ENCODE measurements at places on chromosomes 1 and 21.

- no peak for DNase-seq
These were observed 1695.3 kb downstream of the BRINP3 start for GRCh38 chr1:188782220-188782841.

- DNase-seq = no peak
These were observed 78.4 kb upstream of the S1PR1 start for GRCh38 chr1:101158424-101158823.

DNA sequence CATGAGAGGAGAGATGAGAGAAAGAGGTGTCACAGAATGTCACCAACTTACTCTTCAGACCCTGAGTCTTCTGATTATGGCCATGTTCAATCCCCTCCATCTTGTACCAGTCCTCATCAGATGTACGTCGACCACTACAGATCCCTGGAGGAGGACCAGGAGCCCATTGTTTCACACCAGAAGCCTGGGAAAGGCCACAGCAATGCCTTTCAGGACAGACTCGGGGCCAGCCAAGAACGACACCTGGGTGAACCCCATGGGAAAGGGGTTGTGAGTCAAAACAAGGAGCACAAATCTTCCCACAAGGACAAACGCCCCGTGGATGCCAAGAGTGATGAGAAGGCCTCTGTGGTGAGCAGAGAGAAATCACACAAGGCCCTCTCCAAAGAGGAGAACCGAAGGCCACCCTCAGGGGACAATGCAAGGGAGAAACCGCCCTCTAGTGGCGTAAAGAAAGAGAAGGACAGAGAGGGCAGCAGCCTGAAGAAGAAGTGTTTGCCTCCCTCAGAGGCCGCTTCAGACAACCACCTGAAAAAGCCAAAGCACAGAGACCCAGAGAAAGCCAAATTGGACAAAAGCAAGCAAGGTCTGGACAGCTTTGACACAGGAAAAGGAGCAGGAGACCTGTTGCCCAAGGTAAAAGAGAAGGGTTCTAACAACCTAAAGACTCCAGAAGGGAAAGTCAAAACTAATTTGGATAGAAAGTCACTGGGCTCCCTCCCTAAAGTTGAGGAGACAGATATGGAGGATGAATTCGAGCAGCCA lies 8.0 kb downstream of the ELOA start:
- no peak for DNase-seq

DNA sequence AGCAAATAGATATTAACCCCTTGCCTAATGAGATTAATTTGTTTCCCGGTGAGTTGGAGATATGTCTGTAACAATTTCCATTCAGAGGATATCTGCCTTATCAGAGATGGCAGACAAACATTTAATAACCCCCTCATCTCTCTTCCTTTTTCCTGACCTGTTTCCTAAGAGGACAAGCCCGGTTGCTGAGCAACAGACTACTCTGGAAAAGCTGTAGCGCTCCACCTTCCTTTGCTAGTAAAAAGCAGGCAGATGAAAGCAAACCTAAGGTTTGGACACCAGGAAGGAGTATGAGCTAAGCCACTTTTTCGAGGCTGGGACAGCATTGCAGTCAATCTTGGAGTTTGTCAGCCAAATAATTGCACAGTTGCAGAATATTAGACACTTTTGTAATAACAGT lies 82.4 kb downstream of the RGS21 start:
- no peak for DNase-seq

DNA sequence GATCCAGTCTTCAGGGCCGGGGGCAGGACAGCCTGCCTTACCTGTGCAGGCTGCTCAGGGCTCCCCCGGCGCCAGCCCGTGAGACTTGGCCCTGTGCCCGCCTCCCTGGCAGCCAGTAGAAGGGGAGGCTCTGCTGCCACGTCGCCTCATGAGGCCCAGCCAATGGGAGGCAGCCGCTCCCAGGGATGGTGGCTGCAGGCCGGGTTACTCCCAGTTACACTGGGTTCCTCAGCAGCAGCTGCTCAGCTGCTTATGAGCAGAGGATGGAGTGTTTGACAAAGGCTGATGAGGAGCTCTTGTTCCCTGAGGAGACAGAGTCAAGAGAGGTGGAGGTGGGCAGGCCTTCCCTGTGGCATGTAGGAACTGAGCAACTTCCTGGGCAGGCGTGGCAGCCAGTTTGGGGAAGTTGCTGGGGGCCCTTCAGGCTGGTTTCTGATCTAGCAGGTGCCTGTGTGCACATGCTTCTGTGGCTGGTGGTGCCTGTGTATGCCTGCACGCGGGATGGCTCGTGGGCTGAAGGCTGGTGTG lies 5.5 kb downstream of the MFSD2A start:
- DNase-seq = no peak

DNA sequence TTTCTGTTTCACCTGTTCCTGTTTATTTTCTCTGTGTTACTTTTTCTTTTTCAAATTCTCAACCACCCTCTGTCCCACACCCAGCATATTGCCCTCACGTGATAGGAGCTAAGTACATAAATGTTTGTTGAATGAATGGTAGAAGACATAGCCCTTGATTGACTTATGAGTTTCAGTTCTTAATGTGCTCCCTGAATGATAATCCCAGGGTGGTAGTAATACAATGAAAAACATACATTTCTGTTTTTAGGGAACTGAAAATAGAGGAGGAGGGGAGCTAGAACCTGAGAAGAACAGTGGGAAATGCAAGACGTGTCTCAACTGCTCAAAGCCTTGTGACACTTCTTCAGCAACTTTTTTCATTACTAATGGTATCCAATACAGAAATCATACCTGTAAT lies 147.1 kb downstream of the SPATA46 start:
- DNase-seq = no peak

DNA sequence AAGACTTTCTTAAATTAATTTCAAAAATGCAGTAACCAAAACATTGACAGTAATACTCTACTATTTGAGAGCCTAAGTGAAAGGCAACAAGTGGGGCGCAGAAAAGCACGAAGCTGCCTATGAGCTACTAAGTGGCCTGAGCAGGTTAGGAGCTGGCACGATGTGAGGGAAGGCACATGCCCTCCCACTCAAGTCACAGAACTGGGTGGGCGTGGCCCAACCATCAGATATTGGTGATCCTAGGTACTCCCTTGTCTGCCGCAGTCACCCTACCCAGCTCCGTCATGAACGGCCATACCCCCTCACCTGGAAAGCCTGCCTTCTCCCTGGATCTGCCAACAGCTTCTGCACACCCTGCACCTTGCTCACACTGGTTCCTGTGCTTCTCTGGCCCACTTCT lies 40.8 kb downstream of the SSBP3 start:
- DNase-seq = no peak

- no peak for DNase-seq
These were observed 5.5 kb upstream of the TBX15 start for GRCh38 chr1:118993700-118994026.

DNA sequence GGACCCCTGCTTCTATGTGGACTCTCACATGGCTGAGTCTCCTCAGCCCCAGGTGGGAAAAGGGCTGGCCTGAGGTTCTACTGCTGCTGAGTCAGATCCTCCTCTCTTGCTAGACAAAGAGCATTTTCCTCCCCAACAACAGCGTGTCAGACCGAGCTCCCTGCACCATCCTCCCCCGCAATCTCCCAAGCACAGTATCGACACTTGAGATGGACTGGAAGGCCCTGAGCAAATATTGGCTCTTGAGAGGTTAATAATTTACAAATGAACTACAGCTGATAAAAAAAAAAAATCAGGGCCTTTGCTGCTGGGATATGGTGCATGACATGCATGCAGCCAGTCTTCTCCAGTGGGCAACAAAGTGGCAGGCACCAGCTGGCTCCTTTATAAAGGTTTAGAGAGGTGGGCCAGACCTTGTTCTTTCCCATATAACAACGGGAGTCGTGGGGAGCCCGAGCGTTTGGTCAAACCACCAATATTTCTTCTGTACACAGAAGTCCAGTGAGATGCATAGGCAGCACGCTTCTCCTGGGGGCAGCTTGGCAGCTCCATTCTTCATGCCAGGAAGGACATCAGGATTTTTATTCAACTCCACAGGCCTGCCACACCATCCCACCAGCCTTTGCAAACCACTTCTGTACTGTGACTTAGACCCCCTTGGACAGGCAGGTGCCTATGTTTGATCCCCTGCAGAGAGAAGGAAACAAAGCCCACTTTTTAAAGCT lies 55.4 kb upstream of the CAMK1G start:
- DNase-seq = no peak

GRCh38 chr1:48291421-48291820 lies 68.9 kb downstream of the SLC5A9 start:
- DNase-seq = no peak

- DNase-seq = no peak
These were observed 14.0 kb downstream of the NES start for GRCh38 chr1:156663178-156663577.

DNA sequence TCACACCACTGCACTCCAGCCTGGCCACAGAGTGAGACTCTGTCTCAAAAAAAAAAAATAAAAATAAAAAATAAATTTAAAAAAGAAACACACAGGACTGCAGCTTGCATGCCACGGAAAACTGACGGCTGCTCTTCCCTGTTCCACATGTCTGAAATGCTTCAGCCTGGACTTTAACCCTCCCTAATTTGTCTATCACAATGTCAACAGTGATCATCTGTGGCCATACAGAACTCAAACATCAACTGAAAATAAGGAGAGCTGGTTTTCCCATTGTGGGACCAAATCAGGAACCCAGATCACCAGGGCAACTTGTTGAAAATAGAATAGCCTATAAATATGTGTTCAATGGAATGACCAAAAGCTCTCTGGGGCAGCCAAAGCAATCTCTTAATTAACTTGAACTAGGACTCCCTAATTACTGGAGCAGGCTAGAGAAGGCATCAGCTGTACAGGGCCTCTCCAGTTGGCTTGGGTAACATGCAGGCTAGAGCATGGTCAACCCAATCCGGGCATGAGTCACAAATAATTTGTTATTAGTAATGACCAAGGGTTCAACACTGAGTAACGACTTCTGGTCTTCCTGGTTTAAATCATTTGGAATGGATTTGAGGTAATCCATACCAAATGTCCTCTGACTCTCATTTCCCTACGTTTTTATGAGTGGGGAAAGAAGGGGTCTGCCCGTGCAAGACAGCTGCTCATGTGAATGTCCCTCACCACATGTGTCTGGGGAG lies 62.7 kb upstream of the KAZN start:
- no peak for DNase-seq

DNA sequence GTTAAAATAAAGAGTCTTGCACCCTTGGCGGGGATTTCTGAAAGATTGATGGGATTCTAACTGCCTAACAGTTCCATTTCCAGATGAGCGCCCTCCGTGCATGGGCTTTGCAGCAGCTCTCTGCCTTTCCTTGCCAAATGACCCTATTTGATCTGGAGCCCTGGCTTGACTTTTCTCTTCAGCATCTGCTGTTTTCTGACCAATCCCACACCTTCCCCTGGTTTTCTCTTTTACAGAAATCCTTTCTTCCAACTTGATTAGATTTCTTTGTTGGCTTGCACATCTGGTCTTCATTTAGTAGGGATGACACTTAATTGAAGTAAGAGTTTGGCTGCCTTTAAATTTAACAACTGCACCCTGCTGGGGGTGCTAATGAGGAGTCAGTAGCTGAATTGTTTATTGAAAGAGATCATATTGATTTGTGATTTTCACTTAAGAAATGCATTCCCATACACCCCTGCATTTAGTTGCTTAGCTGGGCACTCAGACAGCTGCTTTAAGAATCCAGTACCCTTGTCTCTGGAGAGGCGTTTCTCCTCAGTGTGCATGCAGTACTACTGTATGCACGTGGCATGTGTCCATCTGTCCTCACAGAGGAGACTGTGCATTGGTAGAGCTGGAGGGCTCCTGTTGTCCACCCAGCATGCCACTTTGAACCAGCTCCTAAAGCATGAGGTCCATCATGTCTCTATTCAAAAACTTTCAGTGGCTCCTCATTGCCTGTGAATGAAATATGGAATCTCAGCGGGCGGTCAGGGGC lies 99.7 kb downstream of the NOS1AP start:
- DNase-seq = no peak
